ENCODE measurements at places on chromosomes 3 and 15.

DNA sequence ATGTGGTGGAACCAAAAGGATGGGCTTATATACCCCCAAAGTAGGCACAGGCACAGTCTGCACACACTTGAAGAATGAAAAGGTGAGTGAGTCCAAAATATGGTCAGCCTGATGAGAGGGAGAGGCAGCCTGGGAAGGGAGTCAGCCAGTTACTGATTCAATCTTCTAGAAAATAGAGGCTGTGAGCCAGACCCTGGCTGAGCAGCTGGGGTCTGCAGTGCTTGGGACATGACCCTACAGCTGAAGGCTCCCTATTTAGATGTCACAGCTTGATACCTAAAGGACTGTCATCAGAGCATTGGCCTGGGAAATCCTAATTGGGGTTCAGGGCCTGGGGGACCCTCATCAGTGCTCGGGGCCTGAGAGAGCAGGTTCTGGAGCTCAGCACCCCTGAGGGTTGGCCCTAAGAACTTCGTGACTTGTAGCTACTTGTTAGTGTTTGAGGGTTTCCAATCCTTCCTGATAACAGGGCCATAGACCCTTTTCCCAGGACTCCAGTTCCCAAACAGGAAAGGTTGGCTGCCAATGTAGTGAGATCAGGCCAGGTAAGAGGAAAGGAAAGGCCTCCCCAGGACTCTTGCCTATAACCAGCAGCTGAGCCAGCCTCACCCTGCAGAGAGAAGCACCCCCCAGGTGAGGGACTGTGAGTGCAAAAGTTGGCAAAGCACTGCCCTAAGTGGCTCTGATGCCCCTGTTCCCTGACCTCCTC, 54.7 kb upstream of the SLCO2A1 start:
- DNase-seq: no peak

GRCh38 chr3:162368417-162368816, 871.8 kb downstream of the OTOL1 start:
- DNase-seq: no peak

- DNase-seq: no peak
Measured at GRCh38 chr3:193451902-193452301, 73.3 kb upstream of the ATP13A5 start.

GRCh38 chr3:123935830-123936229, 25.2 kb downstream of the CCDC14 start:
- no peak for DNase-seq

All from fibroblast of skin of abdomen (primary cell).